ENCODE measurements at places on chromosomes 6 and 20. TPM values are rescaled to one million over a fixed set of nuclear protein-coding genes. Genes with fewer than 3 reads are reported as not detected.
A peak's percentile ranks its signal among the peaks of the same experiment; 100 is the strongest.

The ADGRB3 gene
- total RNA-seq = 0.51 TPM

The RAB5IF gene
- 50.2 TPM for total RNA-seq

The C6orf163 gene
- total RNA-seq = 4.5 TPM

The BPIFA1 gene
- total RNA-seq = not detected

The CPXM1 gene
- 0.19 TPM for total RNA-seq

The NKX2-2 gene
- 0.11 TPM for total RNA-seq

The BPIFB1 gene
- total RNA-seq = not detected

The SGK2 gene
- total RNA-seq = 0.70 TPM

The SNAI1 gene
- total RNA-seq = 4.3 TPM

- no peak for DNase-seq
Measured at GRCh38 chr6:78324213-78324612, 543.1 kb upstream of the IRAK1BP1 start.

- no peak for DNase-seq
Measured at GRCh38 chr6:19976411-19977129, 139.4 kb downstream of the ID4 start.

- no peak for DNase-seq
Measured at GRCh38 chr6:35363293-35363750, 21.0 kb downstream of the PPARD start.

GRCh38 chr6:227812-228338 is 64.4 kb upstream of the DUSP22 start:
- no peak for DNase-seq

DNA sequence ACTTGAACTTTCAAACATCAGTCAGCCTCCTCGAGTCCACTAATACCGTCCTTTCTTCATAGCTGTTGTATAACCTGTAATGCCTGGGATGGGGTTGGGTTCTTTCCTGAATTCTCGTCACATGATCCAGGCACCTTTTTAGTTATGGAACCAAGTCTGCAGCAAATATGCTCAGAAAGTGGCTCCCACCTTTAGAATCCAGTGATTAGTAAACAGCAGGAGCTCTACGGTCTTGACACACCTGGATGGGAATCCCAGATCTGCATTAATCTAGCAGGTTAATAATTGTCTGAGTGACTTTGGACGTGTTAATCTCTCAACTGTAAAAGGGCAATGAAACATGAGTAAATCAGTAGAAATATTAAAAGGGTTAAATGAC is 729 bp upstream of the ZHX3 start:
- DNase-seq = no peak

DNA sequence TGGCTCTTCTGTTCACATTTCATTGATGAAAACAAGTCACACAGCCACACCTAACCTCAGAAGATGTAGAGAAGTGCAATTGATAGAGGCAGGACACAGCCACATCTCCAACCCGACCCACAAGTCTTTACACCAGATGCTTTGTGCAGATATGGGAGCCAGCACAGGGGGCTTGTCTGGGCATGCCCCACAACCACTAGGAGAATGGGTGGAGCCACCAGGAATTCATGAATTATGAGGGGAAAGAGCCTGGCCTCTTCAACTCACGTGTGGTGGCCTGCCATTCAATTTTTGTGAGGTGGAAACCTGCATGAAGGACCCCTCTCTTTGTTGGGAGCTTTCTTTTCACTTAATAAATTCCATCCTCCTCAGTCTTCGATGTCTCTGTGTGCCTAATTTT is 79.1 kb downstream of the OGFRL1 start:
- no peak for DNase-seq

GRCh38 chr6:155050311-155050710 is 55.2 kb downstream of the TIAM2 start:
- no peak for DNase-seq

DNA sequence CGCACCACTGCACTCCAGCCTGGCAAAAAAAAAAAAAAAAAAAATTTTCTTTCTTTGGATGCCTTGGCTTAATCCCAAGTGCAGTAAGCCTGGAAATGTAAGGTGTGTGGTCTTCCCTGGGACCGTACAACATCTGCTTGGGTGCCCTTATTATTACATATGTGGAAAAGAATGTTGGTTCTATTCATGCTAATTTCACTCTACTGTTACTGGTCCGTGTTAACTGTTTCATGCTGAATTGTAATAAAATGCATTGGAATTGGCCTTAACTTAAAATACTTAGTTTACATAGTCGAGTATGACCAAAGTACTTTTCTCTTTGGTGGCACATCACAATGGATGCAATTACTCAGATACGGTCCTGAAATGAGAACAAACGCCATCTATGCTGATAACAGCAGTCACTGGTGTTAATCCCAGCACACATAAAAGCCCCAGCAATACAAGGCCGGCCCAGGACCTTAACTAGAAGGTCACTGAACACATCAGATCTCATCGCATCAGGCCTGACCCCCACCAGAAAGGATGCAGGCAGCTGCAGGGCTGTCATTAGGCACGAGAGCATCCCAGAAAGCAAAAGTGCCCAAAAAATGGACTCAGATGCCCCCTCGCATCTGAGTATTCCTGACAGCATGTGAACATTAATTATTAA is 1.2 kb downstream of the SERPINB6 start:
- DNase-seq = no peak

DNA sequence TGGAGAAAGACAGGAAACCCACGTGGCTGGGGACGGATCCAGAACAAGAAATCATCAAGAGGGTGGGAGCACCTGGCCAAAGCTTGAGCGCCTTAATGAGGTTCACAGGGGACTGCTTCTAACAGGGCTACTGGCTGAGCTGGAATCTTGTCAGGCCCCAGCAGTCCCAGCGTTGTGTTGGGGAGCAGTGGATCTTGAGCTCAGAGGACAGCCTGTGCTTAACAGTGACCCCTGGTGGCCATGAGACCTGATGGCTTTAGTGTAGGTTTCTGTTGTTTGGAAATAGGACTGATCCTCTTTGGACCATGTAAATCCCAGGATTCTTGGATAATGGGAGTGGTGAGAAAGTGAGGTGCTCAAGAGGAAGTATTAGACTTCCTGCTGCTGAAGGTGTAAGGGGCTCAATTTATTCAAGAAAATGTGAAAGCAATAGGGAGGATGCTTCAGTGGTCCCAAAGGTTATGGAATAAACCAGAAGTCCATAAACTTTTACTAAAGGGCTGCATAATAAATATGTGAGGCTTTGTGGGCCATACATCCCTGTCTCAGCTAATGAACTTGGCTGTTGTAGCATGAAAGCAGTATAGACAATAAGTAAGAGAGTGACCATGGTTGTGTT is 216.2 kb downstream of the NFATC2 start:
- no peak for DNase-seq

DNA sequence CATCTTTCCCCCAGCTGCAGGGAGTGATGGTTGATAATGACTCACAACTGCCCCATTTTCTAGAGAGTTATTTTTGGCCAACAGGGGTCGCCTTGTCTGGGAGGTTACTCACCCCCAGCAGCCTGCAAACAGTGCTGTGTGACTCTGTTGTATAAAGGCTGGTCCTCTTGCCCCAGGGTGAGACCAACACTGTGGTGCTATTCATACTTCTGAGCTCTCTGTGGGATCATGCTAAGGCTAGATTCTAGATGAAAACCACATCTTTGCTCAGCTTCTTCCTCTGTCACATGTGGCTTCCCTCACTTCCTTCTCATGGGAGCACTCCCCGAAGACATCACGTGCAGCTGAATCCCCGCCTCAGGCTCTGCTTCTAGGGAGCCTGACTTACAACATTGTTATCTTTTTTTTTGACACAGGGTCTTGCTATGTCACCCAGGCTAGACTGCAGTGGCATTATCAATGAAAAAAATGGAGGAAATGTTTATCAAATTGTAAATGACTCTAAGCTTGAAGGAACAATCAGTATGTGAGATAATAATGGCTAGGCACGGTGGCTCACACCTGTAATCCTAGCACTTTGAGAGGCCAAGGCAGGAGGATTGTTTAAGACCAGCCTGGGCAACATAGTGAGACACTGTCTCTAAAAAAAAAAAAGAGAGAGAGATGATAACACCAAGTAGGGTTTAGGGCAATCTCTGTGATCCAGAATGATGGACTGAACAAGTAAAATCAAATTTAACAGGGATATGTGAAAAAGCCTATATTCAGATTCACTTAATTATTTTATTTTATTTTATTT is 55.7 kb upstream of the SLC23A2 start:
- peak; percentile 88 for DNase-seq

DNA sequence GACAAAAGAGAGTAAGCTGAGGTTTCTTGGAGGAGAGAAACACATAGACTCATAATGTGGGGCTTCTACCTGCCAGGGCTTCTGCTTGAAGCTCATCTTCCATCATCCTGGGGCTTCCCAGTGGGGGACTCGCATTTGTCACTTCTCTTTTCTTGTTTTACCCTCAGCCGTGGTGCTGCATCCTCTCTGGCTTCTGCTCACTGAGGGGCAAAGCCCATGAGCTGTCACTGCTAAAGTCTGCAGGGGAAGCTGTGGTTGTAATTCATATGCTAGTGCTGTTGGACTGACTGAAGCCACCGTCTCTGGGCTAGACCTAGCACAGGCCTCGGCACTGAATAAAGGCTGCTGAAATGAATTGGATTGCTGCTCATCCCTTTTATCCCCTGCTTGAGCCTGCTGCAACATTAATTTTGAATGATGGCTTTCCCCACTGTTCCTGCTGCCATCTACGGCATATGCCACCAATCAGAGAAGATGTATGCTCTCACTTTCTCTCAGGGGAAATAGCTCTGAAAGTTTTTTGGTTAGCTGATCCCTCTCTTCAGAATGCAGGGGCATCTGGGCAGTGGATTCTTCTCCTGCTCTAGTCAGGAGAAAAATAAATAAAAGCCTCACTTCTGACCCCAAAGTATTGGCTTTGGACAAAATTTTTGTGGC is 568.4 kb upstream of the MAP3K7 start:
- DNase-seq = no peak

GRCh38 chr20:3160418-3160817 is 753 bp upstream of the FASTKD5 start:
- DNase-seq = no peak

- DNase-seq = no peak
Measured at GRCh38 chr6:10411971-10412460, 2.9 kb downstream of the TFAP2A start.

GRCh38 chr6:2441601-2442475 is 196.4 kb upstream of the GMDS start:
- DNase-seq = no peak

DNA sequence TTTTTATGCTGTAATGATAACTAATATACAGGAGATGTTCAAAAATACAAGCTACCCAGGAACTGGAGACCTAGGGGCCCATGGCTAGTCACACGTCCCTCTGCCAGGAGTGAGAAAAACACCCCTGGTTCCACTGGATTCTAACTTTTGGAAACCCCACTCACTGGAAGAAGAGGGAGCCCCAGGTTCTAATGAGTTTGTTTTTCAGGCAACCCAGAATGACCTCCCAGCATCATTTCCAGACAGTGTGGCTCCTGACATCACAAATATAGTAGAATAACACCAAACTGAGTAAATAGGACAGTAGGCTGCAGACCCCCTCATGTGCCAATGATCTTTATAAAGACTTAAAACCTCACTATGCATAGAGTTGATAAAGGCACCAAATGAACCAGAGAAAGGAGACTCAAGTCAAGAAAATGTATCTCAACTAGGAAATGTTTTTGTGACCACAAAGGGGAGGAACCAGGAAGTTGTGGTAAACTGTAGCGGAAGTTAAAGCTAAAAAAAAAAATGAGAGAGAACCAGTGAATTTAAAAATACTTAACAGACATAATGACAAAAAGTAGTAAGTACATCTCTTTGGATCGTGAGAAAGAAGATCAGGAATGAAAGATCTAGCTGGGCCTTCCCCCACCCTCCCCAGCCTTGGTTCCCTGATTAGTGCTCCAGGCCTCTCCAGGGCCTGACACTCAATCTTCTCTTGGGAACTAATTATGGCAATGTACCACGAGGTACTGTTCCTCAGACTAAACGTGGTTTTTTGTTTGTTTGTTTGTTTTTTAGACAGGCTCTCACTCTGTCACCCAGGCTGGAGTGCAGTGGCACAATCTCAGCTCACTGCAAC is 19.8 kb downstream of the HLA-E start:
- DNase-seq = no peak

GRCh38 chr6:128357392-128358130 is 162.8 kb downstream of the PTPRK start:
- no peak for DNase-seq
